ENCODE measurements at places on chromosomes 5 and 9.

DNA sequence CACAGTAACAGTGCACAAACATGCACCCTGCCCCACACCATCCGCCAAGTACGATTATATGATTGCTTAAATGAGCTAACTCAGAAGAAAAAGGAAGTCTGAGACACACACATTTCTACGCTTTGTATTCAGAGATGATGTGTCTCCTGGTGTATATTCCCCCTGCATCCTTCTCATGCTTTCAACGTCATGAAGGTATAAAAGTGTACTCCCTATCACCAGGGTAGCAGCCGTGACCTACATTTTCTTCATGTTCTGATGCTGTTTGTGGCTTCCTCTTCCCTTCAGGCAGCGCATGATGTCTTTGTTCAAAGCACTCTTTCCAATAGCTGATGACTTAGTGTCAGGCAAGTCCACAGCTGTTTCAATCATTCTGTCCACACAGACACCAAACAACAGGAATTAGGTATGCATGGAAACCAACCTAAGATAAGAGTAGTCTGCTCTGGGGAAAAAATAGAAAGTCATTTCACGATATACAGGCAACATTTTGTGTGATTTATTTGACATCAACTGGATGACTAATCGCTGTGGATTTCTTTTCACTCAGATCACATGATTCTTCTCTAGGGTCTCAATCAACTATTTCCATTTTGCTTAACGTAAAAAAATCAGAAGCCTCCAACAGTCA is 269.4 kb upstream of the PTGER4 start:
- DNase-seq = no peak

- DNase-seq = no peak
These were observed 106.7 kb upstream of the SH3GL2 start for GRCh38 chr9:17472126-17472525.

DNA sequence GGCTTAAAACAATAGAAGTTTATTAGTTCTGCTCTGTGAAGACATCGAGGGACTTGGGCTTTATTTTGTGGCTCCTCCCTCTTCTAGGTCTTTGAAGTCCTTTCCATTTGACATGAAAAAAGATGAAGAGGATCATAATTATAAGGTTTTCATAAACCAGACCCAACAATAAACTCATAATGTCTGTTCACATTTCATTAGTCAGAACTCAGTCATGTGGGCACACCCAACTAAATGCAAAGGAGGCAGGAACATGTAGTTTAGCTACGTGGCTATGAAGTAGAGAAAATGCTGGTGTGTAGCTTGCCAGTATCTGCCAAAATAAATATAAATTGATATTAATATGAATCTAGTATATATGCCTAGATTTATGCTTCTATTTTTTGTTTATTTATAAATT is 393.9 kb upstream of the C9orf72 start:
- DNase-seq = no peak

GRCh38 chr9:133788819-133789717 is 50.9 kb upstream of the SARDH start:
- peak; percentile 66 for DNase-seq

- DNase-seq = no peak
These were observed 88.8 kb downstream of the RGS7BP start for GRCh38 chr5:64594601-64595000.

GRCh38 chr9:92506184-92506857 is 24.0 kb upstream of the ASPN start:
- no peak for DNase-seq

DNA sequence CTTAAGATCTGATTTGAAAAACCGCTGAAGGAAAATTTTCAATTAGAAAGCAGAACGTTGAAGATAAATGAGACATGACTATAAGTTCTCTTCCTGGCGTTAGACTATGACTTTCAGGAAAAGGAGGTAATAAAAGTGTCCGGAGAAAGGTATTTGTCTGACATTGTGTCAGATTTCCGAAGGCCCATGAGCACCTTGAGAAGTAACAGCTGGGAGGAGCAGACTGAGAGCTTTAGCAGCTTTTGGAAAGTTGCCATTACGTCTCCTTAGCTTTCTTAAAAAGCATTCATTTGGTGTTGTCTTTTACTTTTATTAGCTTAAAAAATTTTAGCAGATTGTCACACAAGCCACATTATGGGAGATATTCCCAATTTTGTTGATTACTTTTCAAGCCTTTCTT is 363.5 kb downstream of the NDUFS4 start:
- no peak for DNase-seq

DNA sequence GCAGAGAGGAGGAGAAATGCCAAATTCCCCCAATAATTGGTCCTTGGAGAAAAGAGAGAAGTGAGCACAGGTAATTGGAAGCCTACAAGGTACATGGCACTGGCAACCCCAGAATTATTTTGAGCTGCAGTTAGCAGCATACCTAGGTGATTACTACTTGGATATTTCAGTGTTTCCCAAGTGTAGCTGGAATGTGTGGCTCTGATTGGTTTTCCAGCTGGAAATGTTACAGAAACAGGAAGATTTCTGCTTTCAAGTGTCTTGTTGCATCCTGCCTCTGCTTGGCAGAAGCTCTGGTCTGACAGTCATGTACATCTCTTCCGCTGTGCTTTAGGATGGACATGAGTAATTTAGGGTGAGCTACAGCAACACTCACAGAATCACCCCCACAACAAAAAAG is 262.1 kb downstream of the ENC1 start:
- DNase-seq = no peak

DNA sequence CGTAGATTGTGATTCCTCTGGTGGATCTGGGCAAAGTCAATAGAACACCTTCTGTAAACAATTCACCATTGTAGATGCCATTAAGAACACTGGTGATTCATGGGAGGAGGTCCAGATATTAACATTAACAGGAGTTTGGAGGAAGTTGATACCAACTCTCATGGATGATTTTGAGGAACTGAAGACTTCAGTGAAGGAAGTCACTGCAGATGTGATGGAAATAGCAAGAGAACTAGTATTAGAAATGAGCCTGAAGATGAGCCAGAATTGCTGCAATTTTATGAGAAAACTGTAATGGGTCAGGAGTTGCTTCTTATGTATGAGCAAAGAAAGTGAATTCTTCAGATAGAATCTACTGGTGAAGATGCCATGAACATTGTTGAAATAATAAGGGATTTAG is 26.9 kb downstream of the TCERG1 start:
- no peak for DNase-seq

DNA sequence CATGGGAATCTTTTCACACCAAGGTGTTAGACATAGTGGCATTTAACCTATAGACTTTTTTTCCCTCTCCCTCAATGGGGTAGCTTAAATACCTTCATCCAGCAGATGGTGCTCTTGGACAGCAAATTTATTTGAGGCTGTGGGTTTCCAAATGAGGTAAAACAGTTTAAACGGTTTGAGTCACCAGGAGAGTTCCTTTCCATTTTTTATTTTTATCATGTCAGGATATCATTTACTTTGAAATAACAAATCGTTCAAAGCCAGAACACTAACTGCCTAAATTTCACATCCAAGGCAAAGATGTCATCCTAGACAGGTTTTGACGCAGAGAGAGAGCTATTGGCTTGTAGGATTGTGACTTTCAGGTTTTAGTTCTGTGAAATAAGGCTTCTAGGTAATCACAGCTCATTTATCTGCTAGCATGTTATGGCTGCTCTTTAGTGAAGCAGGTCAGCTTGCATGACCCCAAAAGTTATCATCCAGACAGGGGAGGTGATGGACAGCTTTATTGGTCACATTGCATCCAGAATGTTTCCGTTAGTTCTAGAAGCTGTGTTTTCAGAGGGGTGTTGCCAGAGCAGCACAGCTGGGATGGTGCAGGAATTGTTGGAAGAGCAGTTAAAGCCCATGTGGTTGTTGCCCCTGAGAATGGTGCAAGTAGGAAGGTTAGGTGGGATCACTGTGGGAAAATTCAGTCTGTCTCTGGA is 69.8 kb downstream of the KDM4C start:
- DNase-seq = no peak

- DNase-seq = no peak
These were observed 4.4 kb downstream of the CRB2 start for GRCh38 chr9:123360161-123361085.

GRCh38 chr9:109717342-109717741 is 62.7 kb upstream of the PALM2AKAP2 start:
- DNase-seq = no peak

- DNase-seq = no peak
These were observed 185.5 kb upstream of the FGF10 start for GRCh38 chr5:44574678-44575077.

DNA sequence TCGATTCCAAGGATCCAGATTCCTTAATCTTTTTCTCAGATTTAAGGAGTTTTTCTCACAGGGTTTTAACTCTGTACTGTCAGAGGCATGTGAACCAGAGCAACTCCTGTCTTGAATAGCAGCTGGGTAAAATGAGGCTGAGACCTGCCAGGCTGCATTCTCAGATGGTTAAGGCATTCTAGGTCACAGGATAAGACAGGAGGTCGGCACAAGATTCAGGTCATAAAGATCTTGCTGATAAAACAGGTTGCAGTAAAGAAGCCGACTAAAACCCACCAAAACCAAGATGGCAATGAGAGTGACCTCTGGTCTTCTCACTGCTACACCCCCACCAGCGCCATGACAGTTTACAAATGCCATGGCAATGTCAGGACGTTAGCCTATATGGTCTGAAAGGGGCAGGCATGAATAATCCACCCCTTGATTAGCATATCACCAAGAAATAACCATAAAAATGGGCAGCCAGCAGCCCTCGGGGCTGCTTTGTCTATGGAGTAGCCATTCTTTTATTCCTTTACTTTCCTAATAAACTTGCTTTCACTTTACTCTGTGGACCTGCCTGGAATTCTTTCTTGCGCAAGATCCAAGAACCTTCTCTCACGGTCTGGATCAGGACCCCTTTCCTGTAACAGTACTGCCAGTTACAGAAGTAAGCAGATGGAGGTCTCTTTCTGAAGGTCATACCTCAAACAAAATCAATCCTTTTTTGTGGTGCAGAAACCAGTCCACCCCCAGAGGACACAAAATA is 87.1 kb downstream of the SLC38A9 start:
- DNase-seq = no peak

DNA sequence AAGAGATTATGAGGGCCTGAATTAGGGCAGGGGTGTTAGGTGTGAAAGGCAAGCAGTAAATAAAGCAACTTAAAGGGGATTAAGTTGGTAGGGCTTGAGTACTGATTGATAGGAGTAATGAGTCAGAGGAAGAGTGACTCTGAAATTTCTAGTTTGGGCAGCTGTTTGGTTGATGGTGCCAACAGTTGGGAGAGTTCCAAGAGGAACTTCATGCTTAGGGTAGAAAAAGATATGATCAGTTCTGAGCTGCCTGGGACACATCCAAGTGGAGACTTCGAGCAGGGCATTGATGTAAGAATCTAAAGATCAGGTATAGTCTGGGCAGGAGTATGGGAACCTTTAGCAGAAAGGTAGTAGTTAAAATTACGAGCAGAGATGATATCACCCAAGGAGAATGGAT is 10.2 kb downstream of the MAMDC2 start:
- no peak for DNase-seq

GRCh38 chr5:132458651-132459030 is 31.9 kb downstream of the IRF1 start:
- DNase-seq = no peak

DNA sequence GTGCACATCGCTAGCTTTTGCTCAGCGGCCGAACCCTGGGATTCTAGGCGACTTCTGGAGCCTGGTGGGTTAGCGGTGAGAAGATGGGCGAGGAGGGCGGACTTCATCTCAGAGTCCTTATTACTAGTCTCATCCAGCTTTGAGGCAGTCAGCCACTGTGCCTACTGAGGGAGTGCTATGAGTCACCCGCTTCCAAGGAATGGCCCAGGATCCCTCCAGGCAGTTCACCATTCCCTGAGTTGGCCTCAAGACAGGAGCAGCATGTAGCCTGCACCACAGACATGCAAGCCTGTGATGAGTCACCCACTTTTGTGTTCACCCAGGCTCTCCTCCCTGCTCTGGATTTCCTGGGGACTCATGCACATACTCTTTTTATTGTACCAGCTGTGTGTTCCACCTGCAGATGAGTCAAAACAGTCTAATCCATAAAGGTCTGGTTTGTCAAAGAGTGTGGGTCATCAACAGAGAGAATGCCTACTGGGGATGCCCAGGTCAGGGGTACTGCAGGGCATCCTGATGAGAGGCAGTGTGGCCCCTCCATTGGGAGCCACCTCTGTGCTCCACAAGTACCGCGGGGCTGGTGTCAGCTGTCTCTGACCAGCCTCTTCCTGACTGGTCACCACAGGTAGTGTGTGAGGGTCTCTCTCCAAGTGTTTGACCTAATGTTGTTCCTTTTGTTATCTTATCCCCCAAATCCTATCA is 20.2 kb downstream of the SLC22A5 start:
- peak; percentile 25 for DNase-seq

DNA sequence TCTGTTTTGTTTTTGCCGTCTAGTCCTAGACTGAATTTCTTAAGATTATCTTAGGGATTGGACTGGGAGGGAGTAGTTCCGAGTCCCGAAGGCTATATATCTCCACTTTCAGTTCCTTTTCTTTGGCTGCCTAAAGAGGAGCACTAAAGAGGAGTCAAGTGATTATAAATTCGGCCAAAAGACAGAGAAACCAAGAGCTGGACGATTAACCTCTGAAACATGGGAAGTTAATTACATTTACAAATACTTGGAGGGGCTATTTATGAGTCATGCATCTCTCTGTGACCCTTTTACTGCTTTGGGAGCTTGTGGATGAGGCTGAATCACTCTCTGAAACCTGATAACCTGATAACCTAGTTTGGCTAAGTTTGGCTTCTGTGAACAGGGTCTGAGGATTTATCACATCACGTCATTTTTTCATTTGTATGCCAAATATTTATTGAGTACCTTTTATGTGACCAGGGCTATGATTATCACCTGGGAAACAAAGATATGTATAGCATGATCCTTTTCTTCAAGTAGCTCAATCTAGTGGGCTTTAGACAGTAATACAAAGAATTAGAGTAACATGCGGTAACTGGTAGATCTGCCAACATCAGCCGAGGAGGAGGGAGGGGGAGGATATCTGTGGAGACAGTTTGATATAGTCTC is 180.9 kb downstream of the CD180 start:
- DNase-seq = no peak

DNA sequence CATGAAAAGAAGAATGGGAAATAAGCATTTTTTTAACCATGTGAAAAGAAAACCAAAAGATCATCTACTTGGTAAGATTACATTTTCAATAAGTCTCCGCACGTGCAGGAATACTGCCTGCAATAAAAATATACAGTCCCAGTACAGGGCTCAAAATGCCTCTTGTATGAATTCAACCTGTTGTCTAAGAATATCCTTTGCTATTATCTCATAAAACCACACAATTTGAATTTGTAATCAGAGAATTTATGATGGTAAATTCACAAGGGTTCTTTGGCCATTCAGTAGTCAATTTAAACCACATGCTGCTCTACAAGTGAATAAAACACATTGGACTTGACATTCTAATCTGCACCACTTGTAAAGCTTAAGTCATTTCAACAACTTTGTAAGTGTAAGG is 46.6 kb downstream of the ST8SIA4 start:
- no peak for DNase-seq

GRCh38 chr5:136769900-136770684 is 404.7 kb upstream of the TRPC7 start:
- DNase-seq = peak; percentile 65

DNA sequence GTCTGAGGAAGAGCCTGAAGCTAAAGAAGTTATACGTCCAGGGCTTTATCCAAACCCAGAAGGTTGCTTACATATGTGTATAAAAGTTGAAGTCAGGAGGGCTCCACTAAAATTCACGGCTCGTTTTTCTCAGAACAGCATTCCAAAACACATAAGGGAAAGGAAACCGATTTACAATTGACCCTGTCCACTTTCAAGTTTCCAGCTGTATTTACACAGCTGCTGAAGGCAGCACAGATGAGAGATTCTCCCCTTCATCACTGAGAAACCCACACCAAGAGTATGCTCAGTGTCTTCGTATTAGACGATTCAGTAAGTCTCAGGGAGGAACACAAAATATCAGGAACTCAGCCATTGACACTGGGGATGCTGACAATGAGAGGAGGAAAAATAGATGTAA is 5.9 kb upstream of the NREP start:
- no peak for DNase-seq

Measured in occipital lobe (tissue), 3 donors.